Metanephros (tissue), 2 donors: ENCODE measurements at places on chromosomes 4 and X. TPM values are rescaled to one million over a fixed set of nuclear protein-coding genes. Genes with fewer than 3 reads are reported as not detected.

Gene MAGEE2
- 0.47 TPM for total RNA-seq

Gene SMIM10
- total RNA-seq = 4.0 TPM

Gene MUC7
- total RNA-seq = not detected

Gene PAK3
- 4.3 TPM for total RNA-seq

Gene MAGEA10
- total RNA-seq = not detected

Gene STK32B
- 8.8 TPM for total RNA-seq

Gene HPGD
- total RNA-seq = 39.8 TPM

Gene COL25A1
- 27.4 TPM for total RNA-seq

Gene CYBB
- 27.5 TPM for total RNA-seq

Gene ZAR1
- total RNA-seq = not detected

Gene MMRN1
- total RNA-seq = 5.1 TPM

Gene EMCN
- 68.9 TPM for total RNA-seq

Gene ZFYVE28
- 6.4 TPM for total RNA-seq

Gene SLC6A14
- not detected for total RNA-seq

Gene SLC9B1
- 5.0 TPM for total RNA-seq

Gene ARHGEF9
- total RNA-seq = 24.8 TPM

Gene MXRA5
- total RNA-seq = 23.9 TPM

Gene TLR8
- total RNA-seq = 1.8 TPM

Gene FGFBP1
- total RNA-seq = 0.12 TPM

Gene DCX
- total RNA-seq = 2.7 TPM

Gene SGCB
- total RNA-seq = 54.5 TPM

Gene CRMP1
- 17.0 TPM for total RNA-seq

Gene NPNT
- total RNA-seq = 101 TPM

Gene EPHA5
- total RNA-seq = 0.41 TPM

Gene CCDC160
- total RNA-seq = 3.0 TPM

Gene SMARCAD1
- 43.8 TPM for total RNA-seq

Gene ASB9
- 11.9 TPM for total RNA-seq
